ENCODE measurements at places on chromosomes 6 and 20.

DNA sequence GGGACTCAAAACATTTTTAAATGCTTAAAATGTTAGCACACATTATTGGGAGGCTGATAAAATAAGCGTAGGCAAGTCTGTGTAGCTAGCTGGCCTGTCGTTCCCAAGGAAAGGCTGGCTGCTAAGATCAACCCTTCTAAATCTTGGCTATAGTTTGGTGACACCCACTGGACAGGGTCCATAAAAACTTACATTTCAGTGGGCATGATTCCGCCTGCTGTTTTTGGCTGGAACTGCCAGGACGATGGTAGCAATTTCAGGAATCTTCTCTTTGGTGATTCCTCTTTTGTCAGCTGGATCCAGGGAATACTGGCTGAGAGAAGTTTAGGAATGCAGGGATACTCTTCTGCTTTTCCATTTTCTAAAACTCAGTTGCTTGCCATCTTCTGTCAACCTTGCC is 162.2 kb downstream of the NKAIN2 start:
- DNase-seq: peak; percentile 12

DNA sequence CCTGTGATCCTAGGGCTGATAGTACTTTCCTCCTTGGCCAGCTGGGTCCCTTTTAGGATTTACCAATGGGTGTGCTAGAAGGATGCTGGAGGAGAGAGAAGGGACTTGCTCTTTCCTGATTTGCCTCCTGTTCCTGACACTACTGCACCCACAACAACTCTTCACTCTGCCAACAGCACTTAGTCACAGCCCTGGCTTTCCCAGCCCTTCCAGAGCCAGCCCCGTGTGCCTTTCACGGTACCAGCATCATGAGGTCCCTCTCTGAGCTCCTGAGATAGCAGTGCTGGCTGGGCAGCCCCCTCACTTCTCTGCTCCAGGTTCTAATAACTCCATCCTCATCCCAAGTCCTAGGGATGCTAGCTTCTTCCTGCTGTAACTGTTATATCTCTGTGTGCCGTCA is 80.9 kb downstream of the DNAH8 start:
- DNase-seq: no peak

- no peak for DNase-seq
These were observed 58.4 kb downstream of the DLGAP4 start for GRCh38 chr20:36364506-36364905.

- DNase-seq: no peak
These were observed 13.3 kb downstream of the FRK start for GRCh38 chr6:116047173-116047933.

DNA sequence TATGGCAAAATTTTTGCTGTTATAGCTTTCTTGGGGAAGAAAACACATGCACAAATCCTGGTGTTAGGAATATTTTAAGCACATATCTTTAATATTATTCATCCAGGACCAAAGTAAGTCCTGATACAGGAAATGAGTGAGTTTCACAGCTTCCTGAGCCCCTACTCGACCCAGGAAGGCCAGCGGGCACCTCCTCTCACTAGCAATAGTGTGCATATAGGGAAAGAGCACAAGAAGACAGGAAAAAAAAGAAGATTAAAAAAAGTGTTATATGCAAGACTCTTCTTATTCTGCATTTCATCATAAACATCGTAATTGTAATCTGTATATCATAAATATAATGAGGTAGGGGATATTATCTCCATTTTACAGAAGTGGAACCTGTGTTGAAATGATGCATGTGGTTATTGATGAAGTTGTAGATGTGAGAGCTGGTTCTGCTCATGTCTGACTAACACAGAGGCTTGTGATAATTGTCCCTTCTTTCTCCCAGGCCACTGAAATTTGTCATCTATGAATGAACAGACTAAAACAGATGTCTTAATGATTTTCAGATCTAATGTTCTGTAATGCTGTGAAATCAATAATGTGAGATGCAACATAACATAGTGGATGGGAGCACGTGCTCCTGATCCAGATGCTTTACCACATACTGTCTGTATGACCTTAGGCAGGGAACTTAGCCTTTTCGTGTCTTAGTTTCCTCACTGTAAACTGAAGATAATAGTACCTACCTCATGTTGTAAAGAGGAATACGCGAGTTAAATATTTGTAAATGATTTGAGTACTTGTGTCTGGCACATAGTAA is 101.2 kb downstream of the MYO6 start:
- DNase-seq: no peak

Measured in astrocyte of the cerebellum (primary cell).